ENCODE measurements at places on chromosomes 5 and 9.

DNA sequence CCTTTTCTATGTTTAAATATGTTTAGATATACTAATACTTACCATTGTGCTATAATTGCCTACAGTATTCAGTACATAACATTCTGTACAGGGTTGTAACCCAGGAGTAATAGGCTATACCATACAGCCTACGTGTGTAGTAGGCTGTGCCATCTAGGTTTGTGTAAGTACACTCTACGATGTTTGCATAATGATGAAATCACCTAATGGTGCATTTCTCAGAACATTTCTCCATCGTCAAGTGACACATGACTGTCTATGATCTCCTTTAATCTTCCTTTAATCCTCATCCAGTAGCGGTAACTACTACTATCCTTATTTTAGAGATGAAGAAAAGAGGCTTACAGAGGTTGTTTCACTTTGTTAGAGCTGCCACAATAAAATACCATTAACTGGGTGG, 369.2 kb downstream of the PLK2 start:
- no peak for DNase-seq

DNA sequence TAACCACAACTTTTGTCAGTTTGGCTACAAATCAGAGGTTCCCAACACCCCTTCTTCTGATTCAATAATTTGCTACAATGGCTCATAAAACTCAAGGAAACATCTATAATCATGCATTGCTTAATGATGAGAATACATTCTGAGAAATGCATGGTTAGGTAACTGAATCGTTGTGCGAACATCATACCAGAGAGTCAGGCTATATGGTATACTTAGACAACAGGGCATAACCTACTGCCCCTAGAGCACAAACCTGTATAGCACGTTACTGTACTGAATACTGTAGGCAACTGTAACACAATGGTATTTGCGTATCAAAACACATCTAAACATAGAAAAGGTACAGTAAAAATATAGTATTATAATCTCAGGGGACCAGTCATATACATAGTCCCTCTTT, 31.0 kb upstream of the RNF38 start:
- no peak for DNase-seq

DNA sequence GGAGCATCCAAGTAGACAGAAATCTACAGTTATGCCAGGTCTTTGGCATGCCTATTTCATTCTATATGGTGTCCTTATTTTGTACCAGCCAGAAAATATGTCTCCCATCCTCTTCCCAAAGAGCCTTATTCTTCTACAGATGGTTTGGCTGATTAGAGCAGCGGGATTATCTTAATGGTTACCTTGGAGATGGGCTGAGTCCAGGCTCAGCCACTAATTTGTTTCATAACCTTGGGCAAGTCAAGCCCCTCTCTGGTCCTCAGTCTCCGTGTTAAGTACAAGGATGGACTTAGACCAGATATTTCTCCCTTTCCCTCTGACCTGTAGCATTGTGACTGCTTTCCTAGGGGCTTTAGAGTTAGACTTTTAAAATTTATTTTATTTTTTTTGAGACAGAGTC, 11.1 kb upstream of the GLE1 start:
- DNase-seq = no peak

GRCh38 chr5:25027526-25027925, 382.7 kb upstream of the CDH10 start:
- no peak for DNase-seq

GRCh38 chr9:113674436-113674835, 201.7 kb upstream of the ZNF618 start:
- DNase-seq = no peak

All from HCT116 (cell line).